ENCODE measurements at places on chromosomes 2 and 18. TPM values are rescaled to one million over a fixed set of nuclear protein-coding genes. Genes with fewer than 3 reads are reported as not detected.

- no peak for DNase-seq
Observed at GRCh38 chr2:43160778-43161177, 65.6 kb downstream of the ZFP36L2 start.

GRCh38 chr18:9876867-9877654 is 8.7 kb upstream of the TXNDC2 start:
- DNase-seq = no peak

GRCh38 chr18:76348267-76349066 is 146.6 kb downstream of the ZNF516 start:
- no peak for DNase-seq

DNA sequence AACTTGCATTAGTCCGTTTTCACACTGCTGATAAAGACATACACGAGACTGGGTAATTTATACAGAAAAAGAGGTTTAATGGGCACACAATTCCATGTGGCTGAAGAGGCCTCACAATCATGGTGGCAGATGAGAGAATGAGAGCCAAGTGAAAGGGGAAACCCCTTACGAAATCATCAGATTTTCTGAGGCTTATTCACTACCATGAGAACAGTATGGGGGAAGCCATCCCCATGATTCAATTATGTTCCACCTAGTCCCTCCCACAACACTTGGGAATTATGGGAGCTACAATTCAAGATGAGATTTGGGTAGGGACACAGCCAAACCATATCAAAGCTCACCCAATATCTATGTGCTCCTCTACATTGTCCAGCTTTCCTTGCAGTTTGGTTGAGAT is 16.0 kb upstream of the SERPINE2 start:
- no peak for DNase-seq

DNA sequence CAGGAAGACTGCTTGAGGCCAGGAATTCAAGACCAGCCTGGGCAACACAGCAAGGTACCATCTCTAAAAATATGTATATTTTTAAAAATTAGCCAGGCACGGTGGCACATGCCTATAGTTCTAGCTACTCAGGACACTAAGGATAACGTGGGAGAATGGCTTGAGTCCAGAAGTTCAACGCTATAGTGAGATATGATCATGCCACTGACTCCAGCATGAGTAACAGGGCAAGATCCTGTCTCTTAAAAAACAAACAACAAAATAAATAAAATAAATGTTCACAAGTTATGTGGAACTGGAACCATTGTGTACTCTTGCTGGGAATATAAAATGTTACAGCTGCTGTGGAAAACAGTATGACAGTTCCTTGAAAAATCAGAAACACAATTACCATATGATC is 47.2 kb downstream of the USP34 start:
- no peak for DNase-seq

- no peak for DNase-seq
Observed at GRCh38 chr2:108565778-108566375, 31.6 kb downstream of the LIMS1 start.

DNA sequence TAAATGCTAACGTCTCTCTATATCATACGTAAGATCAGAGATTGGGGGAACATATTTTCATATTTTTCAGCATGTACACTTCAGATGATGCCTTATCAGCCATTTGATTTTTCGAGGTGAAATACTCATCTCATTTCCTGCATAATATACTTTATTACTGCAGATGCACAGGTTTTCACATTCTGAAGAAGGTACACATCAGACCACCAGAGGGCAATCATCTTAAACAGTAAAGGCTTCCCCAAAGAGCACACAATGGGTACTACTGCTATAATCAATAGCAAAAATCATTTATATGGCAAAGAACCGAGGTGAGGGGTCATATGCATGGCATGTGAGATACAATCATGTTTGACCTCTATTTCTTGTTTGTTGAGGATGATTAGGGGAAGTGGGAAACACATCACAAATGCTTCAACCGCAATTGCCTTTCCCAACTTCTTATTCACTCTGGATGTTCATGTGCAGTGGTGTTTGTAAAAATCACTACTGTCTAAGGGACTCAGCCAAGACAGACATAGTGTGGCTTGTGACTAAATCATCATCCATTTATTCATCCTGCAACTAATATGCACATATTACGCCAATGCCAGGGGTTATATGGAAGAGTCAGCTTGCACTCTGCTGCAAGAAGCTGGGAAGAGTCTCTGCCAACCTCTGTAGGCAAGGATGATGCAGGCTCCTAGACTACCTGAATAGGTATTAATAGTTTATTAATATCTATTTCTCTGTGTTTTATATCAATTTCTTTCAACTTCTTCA is 118.7 kb downstream of the EPB41L3 start:
- DNase-seq = no peak

GRCh38 chr2:8658064-8658862 is 23.6 kb upstream of the ID2 start:
- DNase-seq = peak; percentile 63

GRCh38 chr2:127157651-127158485 is 50.9 kb upstream of the BIN1 start:
- DNase-seq = peak; percentile 70

GRCh38 chr2:202344178-202344577 is 31.9 kb upstream of the BMPR2 start:
- DNase-seq = no peak

CBLN2 gene
- total RNA-seq = not detected

BUB1 gene
- total RNA-seq = 0.57 TPM

ABCB11 gene
- 0.09 TPM for total RNA-seq
